NCI-H187 treated with DMSO at 0.1 percent for 48 hours (cell line): ENCODE measurements at places on chromosomes 7 and 10.

DNA sequence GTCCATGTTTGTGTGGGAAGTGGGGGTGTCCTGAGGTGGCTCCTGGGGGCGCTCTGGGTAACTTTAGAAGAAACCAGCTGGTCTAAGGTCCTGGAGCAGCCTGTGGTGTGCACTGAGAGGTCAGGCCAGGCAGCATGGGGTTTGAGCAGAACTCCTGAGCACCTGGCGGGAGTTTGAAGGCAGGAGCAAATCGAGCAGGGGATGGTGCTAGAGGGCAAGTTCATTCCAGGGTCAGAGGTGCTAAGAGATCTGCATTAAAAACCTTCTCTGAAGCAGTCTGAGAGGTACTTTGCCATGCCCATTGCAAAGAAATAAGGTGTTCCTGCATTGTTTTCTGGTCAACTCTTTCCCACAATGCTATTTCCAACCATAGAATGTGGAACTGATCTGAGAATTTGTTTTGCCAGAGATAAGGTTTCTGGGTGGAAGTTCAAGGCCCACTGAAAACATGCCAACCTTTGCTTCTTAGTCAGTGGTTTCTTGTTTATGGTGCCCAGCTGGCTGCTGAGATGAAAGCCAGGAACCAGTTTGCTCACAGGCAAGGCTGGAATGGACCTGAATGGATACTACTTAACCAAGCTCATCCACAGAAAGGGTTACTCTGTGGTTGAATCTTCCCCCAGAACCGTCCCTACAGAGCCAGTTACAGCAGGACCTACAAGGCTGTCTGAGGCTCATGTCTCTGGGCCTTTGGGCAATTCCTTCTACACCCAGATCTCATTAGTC is 136.3 kb upstream of the TMEM72 start:
- DNase-seq, result no peak

GRCh38 chr10:80414142-80414895 is 6.0 kb downstream of the PRXL2A start:
- no peak for DNase-seq

- no peak for DNase-seq
These were observed 20.4 kb downstream of the MCMBP start for GRCh38 chr10:119852277-119852676.

GRCh38 chr7:43653891-43654504 is 71.1 kb downstream of the STK17A start:
- DNase-seq, result no peak

DNA sequence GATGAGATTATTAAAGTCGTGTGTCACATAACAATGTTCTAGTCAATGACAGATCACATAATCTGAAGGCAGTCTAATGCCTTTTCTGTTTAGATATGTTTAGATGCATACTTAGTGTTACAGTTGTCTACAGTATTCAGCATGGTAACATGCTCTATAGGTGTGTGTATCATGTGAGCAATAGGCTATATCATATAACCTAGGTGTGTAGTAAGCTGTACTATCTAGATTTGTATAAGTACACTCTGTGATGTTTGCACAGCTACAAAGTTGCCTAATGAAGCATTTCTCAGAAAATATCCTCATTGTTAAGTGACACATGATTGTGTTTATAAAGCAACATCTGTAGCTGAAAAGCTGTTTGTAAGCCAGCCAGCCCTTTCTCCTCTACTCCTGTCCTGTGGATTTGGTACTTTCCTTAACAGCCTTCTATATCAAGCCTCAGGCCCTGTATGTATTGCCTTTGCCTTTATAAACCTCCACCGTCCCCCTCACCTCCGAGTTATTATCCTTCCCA is 6.3 kb downstream of the HECTD2 start:
- no peak for DNase-seq

- no peak for DNase-seq
These were observed 169.0 kb upstream of the PHYHIPL start for GRCh38 chr10:59007307-59008025.

DNA sequence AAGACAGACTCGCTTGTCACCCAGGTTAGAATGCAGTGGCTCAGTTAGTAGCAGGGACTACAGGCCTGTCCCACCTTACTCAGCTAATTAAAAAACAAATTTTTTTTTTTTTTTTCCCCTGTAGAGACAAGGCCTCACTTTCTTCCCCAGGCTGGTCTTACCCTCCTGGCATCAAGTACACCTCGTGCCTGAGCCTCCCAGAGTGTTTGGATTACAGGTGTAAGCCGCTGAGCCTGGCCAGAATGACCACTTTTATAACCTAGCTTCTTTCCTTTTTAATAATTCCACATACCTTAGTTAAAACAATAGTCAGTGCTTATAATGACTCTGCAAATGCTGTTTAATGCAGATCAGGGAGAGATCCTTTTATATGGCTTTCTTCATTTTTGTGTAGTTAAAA is 31.3 kb downstream of the RSBN1L start:
- DNase-seq, result no peak

DNA sequence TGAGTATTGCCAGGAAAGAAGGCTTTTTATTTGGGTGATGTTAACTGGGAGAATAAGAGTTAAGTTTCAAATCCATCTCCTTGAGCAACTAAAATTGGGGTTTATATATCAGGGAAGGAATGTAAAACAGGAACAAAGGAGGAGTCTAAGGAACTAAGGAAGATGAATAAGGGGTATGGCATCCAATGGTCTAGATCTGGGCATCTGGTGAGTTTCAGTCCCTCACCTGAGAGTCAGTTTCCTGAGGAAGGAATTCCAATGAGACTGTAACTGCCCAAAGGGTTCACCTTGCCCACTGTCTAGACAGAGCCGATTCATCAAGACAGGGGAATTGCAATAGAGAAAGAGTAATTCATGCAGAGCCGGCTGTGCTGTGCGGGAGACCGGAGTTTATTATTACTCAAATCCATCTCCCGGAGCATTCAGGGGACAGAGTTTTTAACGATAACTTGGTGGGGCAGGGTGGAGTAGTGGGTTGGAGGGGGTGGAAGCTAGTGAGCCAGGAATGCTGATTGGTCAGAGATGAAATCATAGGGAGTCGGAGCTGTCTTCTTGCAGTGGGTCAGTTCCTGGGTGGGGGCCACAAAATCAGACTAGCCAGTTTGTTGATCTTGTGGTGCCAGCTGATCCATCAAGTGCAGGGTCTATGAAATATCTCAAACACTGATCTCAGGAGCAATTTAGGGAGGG is 188.3 kb upstream of the STK17A start:
- DNase-seq, result no peak

DNA sequence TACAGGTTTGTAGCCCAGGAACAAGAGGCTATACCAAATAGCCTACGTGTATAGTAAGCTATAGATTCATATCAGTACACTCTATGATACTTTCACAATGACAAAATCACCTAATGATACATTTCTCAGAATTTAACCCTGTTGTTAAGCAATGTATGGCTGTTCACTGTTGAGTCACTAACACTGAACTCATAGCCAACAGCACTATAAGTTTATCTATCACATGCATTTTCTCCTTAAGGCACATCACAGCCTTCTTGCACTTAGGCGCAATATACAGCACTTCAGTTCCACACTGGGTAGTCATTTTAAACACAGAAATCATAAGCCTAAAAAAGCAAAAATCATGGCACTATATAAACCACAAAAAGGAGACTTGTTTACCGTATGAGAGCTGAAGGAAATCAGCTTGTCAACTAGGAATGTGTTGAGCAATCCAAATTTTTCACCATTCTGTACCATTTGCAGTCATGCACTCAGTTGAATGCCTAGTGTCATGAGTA is 45.6 kb downstream of the ZNF438 start:
- DNase-seq, result no peak

DNA sequence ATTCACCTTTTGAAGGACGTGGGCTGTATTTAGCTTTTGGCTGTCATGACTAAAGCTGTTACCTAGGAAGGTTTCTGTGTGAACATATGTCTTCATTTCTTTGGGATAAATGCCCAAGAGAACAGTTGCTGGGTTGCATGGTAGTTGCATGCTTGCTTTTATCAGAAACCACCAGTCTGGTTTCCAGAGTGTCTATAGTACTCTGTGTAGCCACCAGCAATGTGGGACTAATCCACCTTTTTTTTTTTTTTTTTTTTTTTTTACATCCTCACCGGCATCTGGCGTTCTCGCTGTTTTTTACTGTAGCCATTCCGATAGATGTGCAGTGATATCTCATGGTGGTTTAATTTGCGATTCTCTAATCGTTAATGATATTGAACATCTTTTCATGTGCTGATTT is 297.8 kb downstream of the SDK1 start:
- DNase-seq, result no peak

DNA sequence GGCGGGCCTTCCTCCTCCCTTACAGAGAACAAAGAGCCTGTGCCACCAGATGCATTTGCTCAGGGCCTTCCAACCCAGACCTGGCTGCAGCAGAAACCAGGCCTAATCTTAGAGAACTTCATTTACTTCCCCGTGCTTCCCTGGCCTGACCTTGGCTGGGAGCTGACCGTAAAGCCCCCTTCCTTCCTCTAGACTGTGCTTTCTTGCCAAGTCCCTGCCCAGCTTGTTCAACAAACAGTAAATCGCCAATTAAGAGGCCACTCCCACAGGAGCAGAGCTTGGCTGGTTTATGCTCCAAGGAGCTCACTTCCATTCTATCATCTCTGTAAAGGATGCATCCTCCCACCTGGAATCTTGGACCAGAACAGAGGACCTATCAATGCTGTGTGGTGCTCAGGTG is 110.9 kb downstream of the COL13A1 start:
- no peak for DNase-seq

DNA sequence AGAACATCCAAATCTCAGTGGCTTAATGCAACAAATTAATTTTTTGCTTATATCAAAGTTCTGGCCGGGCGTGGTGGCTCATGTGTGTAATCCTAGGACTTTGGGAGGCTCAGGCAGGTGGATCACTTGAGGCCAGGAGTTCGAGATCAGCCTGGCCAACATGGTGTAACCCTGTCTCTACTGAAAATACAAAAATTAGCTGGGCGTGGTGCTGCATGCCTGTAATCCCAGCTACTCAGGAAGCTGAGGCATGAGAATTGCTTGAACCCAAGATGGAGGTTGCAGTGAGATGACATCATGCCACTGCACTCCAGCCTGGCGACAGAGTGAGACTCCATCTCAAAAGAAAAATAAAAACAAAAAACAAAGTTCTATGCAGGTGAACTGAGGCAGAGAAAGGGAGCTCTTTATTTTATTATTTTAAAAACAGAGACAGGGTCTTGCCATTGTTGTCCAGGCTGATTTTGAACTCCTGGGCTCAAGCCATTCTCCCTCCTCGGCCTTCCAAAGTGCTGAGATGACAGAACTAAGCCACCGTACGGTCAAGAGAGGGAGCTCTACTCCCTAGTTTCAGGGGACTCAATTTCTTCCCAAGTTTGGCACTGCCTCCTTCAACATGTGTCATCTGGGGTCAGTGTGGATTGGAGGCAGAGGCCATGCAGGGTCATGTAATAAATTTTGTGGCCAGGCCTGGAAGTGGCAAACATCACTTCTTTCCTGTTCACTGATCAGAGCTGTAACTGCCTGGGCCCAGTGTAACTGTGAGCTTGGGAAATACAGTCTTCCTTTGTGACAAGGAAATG is 2.4 kb downstream of the ADCK2 start:
- DNase-seq, result no peak

GRCh38 chr7:142626420-142627035 is 122.7 kb upstream of the PRSS1 start:
- peak; percentile 16 for DNase-seq

GRCh38 chr7:42768045-42768444 is 143.8 kb downstream of the C7orf25 start:
- DNase-seq, result no peak
